ENCODE measurements at places on chromosomes 5 and 9.

GRCh38 chr9:117377046-117377445, 37.8 kb downstream of the ASTN2 start:
- no peak for DNase-seq

- DNase-seq = no peak
These were observed 91.1 kb upstream of the RNF180 start for GRCh38 chr5:64074533-64074932.

DNA sequence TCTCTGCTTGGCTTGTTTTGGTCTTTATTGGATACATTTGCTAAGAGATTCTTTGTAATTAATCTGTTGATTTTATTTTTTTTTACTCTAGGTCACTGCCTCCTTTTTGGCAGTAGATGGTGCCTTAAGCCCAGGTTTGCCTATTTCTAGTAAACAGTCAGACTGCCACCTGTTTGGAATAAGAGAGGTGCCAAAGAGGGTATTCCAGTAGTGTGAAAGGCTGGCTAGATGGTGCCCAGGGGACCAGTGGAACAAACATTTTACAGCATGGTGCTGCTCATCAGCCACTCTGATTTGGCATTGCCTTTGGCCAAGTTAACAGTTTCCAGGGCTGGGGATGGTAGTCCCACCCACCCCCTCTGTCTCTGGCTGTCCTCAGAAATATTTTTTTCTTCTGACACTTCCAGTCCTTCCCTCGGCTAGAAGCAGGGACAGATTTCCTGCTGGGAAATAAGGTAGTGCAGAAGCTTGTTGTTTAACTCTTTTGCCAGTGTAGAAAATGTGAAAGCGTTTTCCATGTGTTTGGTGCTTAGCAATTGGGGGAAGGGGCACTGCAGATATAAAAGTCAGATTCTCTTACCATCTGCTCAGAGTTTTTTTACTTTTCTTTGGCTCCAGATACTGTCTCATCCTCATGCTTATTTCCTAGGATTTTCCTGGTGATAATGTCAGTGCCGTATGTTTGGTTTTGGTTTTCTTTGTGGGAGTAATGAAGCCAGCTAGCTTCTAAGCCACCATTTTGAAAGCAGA, 36.6 kb upstream of the FBXL7 start:
- DNase-seq = no peak

- no peak for DNase-seq
These were observed 251.9 kb downstream of the NFIB start for GRCh38 chr9:14061936-14062585.

- no peak for DNase-seq
These were observed 33.5 kb upstream of the PIK3R1 start for GRCh38 chr5:68182094-68182493.

- no peak for DNase-seq
These were observed 306.6 kb upstream of the KIF2A start for GRCh38 chr5:61999371-61999770.

- no peak for DNase-seq
These were observed 129.3 kb upstream of the SLC44A1 start for GRCh38 chr9:105114964-105115728.

DNA sequence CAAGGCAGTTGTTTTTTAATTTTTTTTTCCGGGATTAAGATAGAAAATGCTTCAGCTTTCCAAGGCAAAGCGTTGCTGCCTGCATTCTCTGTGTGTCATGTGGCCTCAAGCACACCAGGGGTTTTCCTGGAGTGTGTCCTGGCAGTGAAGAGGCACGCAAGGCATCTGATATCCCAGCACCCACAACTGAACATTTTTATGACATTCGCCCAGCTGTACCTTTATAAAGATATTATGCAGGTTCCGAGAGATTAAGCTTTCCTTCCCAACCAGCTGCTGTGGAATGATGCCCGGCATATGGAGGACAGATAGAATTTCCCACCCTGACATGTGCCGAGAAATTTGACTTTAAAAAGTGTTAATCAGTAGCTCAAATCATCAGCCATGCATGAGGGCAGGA, 205.6 kb downstream of the GADD45G start:
- DNase-seq = no peak

DNA sequence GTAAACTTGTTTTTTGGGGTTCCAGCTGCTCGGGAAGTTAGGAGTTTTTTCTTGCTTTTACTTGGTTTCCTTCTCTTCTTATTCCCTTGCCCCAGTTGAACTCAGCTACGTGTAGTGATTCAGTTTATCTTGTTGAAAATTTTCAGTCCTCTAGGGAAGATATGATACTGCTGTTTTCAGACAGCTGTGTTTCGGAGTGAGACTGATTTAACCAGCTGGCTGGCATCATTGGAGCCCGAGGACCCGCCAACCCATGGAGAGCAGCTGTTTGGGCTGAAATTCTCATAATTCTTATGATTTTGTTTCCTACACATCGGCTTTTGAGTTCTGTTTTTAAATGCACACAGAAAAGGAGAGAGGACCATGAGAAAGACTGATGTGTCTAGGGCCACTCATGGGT, 271.5 kb downstream of the NR3C1 start:
- DNase-seq = no peak

GRCh38 chr5:142617416-142618129, 68.3 kb downstream of the FGF1 start:
- no peak for DNase-seq

DNA sequence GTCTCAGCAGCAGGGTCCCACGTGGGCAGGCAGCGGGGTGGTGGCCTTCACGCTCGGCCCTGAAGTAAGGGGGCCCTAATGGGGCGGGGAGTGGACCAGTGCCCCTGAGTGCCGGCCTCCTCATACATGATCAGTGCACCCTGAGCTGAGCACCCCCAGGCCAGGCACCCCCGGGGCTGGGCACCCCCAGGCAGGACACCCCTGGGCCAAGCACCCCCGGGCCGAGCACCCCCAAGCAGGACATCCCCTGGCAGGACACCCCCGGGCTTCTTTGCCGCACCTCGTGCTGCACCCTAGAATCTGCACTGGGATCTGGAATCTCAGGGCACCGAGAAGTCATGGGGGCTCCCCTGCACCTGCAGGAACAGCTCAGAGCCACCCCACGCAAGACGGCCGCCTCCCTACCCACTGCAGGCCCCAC, 51.4 kb downstream of the EXD3 start:
- no peak for DNase-seq

All from stimulated activated CD4-positive, alpha-beta T cell treated with anti-CD3 and anti-CD28 coated beads, Interleukin-2, amount 100 ng/mL, for 48 hours (primary cell).